Stimulated activated naive B cell treated with anti-CD40 and anti-IgM and Interleukin-4, amounts not matched to agents 10 μg/mL and 1 μg/mL and 100 μg/mL, for 72 hours (primary cell): ENCODE measurements at places on chromosomes 11 and 22.

DNA sequence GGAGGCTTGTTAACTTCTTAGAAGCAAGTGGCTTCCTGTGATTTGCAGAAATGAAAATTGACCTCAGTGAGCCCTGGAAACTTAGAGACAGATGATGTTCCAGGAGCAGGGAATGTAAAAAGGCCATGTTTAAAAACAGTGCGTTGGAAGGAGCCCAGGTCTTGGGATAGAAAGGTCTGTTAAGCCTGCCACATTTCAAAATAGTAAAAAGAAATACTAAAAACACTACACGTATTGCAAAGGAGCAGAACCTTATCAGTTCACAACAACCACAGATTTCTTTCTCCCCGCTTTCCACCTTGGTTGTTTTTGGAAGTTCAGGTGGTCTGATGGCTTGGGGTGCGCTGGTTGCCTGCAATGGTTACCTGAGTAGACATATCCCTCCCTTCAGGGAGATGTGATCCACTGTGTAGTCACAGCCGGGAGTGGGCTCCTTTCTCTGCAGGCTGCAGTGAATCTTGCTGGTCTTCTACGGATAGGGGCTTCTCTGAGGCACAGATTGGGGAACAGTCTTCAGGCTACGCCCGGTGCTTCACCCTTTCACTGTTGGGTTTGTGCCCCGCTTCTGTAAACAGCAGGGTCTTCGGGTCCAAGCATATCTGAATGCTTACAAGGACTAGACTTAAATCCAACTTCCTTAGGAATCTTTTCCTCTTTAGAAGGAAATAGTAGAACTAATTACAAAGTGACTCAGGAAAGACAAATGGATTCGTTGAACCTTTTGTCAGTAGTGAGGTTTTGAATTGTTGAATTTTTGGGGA is 1.9 kb downstream of the TEAD1 start:
- no peak for DNase-seq

DNA sequence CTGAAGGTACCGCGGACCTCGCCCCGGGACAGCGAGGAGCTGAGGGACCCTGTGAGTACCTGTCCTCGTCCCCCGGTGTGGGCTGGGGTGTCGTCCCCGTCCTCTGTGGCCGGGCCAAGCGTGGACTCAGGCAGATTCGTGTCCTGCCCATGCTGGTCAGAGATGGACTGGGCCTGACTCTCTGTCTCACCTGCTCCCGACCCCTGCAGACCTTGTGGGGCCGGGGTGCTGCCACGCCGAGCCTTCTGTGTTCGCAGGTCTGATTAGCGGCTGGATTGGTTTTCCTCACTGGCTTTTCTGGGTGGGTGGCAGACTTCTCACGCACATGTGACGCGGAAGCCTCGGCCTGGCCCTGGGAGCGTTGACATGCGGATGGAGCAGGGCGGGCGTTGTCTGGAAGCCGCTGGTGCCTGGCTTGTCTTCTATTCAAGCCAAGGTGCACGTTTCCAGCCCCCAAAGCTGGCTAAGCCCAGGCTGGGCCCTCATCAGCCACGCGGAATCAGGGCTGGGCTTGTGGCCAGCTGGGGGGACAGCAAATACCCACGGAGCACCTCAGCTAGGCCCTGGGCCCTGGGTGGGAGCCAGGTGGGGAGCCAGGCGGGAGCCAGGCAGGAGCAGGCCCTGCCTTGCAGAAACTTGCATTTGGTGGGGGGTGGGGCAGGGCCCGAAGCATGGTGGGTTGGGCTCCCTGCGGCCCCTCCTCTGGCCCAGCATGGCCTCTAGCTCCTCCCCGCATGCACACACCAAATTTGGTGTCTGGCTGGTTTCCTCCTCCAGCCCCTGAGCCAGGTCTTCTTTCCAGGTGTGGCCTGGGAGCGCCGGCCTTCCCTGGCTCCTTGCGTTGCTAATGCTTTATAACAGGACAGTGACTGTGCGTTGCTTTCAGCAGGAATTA is 7.0 kb downstream of the GRAMD4 start:
- no peak for DNase-seq

- no peak for DNase-seq
Measured at GRCh38 chr11:72267956-72268617, 24.1 kb upstream of the PHOX2A start.

GRCh38 chr11:96393753-96394348 is 4.0 kb downstream of the JRKL start:
- DNase-seq = no peak

DNA sequence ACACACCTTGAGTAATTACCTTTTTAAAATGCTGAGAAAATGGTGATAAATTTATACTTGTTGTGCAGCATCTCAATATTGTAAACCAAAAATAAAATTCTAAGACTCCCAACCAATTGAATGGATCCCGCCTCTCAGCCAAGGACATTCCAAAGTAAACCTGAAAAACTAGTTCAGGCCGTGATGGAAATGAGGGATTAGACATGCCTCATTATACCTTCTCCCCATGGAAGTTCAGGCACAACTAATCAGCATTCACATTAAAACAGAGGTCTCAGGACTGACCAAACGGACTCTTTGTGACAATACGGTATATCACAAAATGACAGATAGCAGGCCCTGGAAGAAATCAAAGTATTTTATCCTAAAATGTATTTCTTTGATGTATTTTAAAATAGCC is 907.4 kb upstream of the RAG2 start:
- DNase-seq = no peak

DNA sequence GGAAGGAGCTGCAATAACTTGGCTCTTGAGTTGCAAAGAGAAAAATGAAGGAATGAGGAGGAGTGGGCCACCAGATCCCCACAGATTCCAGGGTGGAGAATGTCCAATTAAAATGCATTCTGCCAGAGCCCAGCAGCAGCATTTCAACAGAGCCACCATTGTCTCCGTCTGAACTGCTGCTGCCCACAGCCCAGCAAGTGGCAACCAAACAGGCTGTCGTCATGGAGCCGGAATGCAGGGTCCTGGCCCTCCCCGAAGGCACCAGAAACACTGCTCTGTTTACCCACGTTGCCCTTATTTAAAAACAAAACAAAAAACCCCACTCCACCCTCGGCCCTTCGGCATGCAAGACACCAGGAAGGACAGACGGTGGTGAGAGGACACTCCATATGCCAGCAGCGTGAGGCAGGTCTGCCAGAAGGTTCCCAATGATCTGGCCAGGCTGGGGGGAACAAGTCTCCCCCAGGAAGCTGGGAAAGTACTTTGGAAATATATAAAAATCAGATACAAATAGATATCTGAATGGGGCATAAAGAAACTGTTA is 32.5 kb downstream of the PLEKHA7 start:
- no peak for DNase-seq

DNA sequence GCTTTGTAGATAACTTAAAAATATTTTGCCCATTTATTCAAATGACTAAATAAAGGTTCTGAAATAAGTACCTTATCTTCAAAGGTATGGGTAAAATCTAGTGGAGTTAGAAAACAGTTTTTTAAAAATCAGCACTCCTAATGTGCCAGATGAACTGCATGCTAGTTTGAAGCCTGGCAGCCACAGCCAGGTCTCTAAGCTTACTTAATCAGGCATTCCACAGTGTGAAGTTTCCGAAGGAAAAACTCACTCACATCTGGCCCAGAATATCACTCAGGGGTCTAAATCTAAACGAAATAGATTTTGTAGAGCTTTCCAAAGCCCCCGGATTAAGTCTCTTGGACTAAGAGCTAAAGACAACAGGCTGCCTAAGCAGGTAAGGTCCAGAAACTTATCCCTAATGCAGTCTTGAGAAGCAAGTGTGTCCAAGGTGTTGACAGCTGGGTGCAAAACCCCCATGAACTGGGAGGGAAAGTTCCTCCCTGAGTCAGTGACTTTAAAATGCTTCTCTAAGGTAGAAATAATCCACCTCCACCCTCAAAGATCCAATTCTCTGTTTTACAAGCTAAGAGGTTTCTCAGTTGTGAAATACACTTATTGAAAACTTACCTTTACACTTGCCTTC is 157.6 kb downstream of the FCHSD2 start:
- no peak for DNase-seq

GRCh38 chr11:126267650-126268049 is 1.0 kb downstream of the SRPRA start:
- no peak for DNase-seq

DNA sequence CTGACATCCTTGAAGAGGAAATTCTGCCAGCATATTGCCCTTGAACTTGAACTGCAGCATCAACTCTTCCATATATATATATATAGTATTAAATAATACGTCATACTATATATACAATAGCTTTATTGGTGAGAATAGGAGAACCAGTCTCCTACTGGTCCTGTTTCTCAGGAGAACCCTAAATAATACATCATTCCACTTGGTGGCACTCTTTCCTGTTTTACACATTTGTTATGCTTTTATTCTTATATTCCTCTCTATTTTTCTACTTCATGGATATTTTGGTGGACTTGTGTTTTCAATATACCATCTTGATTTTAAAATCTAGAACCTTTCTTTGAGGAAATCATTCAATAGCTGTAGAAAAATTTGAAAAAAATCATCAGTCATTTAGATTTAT is 193.3 kb downstream of the TRPC6 start:
- no peak for DNase-seq

DNA sequence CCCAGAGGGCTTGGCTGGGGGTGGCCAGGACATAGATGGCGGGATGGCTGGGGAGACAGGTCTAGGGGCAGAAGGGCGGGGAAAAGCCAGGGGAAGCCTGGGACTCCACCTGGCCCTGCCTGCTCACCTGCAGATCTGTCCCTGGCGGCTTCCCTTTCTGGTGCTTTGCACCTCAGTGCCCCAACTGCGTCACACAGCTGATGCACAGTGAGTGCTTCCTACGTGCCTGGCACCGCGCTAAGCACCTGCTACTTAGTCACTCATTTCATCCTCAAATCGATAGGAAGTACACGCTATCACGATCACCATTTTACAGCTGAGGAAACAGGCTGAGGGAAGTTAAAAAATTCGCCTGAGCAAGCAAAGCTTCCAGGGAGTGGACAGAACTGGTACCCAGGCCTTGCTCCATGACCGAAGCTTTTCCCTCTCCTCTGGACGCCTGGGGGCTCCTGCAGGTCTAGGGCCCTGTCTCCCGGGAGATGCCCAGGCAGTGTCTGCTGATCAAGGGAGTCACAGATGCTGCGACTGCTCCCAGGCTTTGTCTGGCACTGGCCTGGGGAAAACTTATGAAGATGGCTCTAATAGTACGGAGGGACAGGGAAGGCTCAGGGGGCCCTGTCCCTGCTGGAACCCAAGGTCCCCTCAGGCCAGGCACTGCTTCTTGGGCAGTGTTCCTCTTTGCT is 63.0 kb upstream of the TTLL12 start:
- no peak for DNase-seq

GRCh38 chr11:110087812-110088534 is 5.2 kb upstream of the ZC3H12C start:
- DNase-seq = no peak

GRCh38 chr11:67025750-67026149 is 2.8 kb downstream of the SYT12 start:
- DNase-seq = no peak

GRCh38 chr11:705646-706438 is at the start of gene EPS8L2:
Gene EPS8L2 (plus strand): TSS chr11:706231. CDS start chr11:709408, 3,177 bp downstream.
- DNase-seq = no peak

DNA sequence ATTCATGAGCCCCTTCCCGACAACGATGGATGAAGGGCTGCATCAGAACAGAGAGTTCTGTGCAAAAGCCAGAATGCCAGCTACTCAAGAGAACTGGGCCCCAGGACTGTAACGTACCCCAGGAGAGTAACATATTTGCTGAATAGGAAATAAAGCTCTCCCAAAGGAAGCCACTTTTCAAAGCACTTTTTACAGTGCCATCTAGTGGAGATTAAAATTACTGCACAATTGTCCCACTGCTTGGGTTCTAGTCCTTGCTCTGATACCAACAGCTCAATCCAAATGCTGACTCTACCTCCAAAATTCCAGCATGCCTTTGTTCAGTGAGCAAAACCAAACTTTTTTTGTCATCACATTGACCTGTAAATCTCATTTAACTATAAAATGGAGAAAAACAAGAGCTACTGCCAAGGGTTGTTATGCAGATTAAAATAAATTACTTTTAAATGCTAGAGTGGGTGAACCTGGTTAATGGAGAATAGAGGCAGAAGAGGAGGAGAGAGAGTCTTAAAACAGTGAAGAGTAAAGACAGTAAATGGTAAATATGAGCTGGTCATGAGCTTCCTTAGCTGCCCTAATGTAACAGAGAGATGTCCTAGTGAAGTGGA is 87.6 kb upstream of the FSHB start:
- no peak for DNase-seq

GRCh38 chr22:49536571-49537131 is 291.0 kb downstream of the BRD1 start:
- no peak for DNase-seq

- peak; percentile 47 for DNase-seq
Measured at GRCh38 chr11:68825571-68825970, 16.1 kb downstream of the CPT1A start.

DNA sequence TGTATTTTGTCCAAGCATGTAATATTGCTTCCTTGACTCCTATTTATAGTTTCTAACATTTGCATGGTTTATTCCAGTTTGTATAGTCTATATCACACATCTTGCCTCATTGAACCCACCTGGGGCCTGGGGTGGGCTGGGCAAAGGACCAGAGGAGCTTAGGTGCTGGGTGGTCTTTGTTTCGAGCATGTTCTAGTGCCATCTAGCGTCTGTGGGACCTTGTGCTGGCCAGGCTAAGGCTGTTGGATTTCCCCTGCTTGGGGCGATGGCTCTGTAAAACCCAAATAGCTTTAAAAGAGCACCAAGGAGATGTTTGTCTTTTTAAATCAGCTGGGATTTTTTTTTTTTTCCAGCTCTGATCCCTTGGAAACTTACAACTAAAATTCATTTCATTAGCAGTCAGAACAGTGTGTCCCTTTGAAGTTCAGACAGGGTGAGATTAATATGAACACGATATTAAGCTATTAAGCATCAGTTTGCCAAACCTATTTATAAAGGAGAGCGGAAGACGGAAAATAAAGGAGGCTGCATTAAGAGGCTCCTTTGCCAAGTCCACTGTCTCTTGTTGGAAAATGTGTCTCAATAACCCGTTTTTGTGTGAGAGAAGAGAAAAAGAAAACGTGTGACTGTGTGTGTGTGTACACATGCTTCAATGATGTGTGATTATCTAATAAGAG is 157.4 kb downstream of the COMMD9 start:
- no peak for DNase-seq

DNA sequence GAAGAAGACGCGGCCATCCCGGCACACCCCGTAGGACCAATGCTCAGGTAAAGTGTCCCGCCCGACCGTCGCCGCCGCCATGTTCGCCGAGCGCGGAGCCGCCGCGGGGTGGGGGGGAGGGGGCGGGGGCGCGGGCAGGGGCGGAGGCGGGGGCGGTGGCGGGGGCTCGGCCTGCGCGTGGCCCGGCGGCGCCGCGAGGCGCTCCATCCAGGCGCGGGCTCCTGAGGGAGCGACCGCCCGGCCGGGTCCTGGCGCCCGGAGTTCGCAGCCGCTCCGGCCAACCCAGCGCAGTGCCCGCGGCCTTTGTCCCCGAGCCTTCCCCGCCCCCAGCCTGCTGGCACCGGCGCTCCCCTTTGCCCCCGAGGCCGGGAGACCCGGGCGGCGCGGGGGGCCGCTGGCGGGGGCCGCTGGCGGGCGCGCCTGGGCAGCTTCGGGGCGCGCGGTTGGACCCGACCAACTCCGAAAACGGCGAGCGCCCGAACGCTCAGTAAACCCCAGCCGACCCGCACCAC is at the start of gene PLEKHA7:
PLEKHA7 (minus strand) TSS at position 94 of the 512 bp plus-strand sequence; CDS start at position 81, 13 bp downstream.
- DNase-seq = no peak
